ENCODE measurements at places on chromosomes 1 and 21. TPM values are rescaled to one million over a fixed set of nuclear protein-coding genes. Genes with fewer than 3 reads are reported as not detected.
A peak's percentile ranks its signal among the peaks of the same experiment; 100 is the strongest.

GRCh38 chr1:193144999-193145398, 23.2 kb downstream of the CDC73 start:
- H3K27me3 ChIP-seq, result no peaks in the 10 kb centered on the region
- H3K36me3 ChIP-seq, result peaks cover 48% of the 10 kb centered on the region
- no peak overlapping the region for H3K4me3 ChIP-seq

- H3K4me3 ChIP-seq, result no peak overlapping the region
- H3K27me3 ChIP-seq, result peaks cover 42% of the 10 kb centered on the region
- DNase-seq, result no peak
- H3K4me1 ChIP-seq, result peaks cover 57% of the 10 kb centered on the region
- no peak overlapping the region for H3K27ac ChIP-seq
Measured at GRCh38 chr1:1141911-1142250, 26.0 kb upstream of the C1orf159 start.

GRCh38 chr1:226603858-226604559, 55.4 kb downstream of the STUM start:
- H3K4me3 ChIP-seq, result no peak overlapping the region
- H3K27ac ChIP-seq, result no peak overlapping the region
- no peaks in the 10 kb centered on the region for H3K36me3 ChIP-seq
- no peak for DNase-seq

DNA sequence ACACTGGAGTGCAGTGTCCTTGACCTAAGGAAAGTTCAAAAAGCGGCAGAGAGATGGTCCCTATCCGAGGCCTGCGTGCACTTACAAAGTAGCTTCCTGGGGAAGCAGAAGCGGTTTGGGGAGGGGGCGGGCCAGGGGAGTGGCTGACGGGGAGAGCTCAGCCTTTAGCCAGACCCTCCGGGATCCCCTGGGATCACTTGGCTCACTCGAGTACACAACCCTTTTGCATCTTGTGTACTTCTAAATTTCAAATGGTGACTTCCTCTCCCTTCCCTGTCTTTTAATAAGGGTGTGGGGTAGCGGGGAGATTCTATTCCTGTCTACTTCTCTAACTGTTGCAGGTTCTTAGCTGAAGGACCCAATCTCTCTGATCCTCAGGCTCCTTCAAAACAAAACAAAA, 18.1 kb upstream of the SNX27 start:
- H3K27ac ChIP-seq, result no peak overlapping the region
- H3K4me1 ChIP-seq, result no peaks in the 10 kb centered on the region

DNA sequence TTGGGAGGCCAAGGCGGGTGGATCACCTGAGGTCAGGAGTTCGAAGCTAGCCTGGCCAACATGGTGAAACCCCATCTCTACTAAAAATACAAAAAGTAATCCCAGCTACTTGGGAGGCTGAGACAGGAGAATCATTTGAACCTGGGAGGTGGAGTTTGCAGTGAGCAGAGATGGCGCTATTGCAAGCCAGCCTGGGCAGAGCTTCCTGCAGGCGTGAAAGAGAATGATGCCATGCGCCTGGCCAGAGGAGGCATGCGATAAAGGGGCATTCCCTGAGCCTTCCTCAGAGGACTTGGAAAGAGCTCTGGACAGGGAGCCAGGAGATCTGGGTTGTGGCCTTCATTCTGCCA, 3.2 kb downstream of the E2F2 start:
- peak overlapping the region; percentile 77 for H3K27ac ChIP-seq
- H3K4me1 ChIP-seq, result peaks cover 95% of the 10 kb centered on the region
- H3K27me3 ChIP-seq, result no peaks in the 10 kb centered on the region
- DNase-seq, result no peak
- no peaks in the 10 kb centered on the region for H3K36me3 ChIP-seq

DNA sequence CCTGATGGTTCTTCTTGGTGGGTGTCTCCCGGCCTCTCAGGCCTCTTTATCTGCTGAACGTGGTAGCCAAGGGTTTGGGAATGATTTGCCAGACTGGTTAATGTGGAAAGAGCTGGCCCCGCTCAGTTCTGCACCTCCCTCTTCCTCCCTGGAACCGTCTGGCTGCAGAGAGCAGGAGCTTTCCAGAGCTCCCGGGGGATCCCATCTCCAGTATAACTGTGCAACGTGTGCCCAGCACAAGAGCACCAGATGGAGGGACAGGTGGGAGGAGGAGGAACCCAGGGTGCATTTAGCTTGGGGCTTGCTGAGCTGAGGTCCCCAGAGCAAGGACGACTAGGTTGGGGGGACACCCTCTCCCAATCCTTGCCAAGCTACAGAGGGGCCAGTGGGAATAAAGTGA, 5.0 kb downstream of the TFF1 start:
- no peaks in the 10 kb centered on the region for H3K4me1 ChIP-seq
- no peak overlapping the region for H3K27ac ChIP-seq
- no peak overlapping the region for H3K4me3 ChIP-seq
- H3K36me3 ChIP-seq, result no peaks in the 10 kb centered on the region

DNA sequence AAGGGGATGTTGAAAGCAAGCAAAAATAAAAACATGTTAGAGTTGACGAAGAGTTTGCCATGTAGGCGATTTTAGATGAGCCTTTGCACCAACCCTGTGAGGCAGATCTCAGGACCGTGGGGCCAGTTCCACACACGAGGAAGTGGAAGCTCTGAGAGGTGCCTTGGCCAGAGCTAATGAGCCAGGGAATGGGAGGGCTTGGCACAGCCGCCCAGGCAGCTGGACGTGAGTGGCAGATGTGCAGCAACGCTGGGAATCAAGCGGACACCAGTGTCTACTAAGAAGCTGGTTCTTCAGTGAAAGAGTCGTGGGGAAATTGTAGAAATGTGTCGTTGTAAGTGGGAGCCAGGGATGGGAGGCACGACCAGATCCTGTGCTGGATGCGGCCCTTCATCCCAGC, 58.9 kb upstream of the COL6A1 start:
- no peak overlapping the region for H3K27ac ChIP-seq
- H3K4me1 ChIP-seq, result peaks cover 18% of the 10 kb centered on the region
- H3K36me3 ChIP-seq, result no peaks in the 10 kb centered on the region

GRCh38 chr1:167713330-167714081, 8.3 kb upstream of the MPZL1 start:
- no peaks in the 10 kb centered on the region for H3K27me3 ChIP-seq
- H3K36me3 ChIP-seq, result no peaks in the 10 kb centered on the region
- peaks cover 30% of the 10 kb centered on the region for H3K4me1 ChIP-seq
- DNase-seq, result no peak
- peak overlapping the region; percentile 38 for H3K27ac ChIP-seq
- peak overlapping the region; percentile 70 for H3K4me3 ChIP-seq

DNA sequence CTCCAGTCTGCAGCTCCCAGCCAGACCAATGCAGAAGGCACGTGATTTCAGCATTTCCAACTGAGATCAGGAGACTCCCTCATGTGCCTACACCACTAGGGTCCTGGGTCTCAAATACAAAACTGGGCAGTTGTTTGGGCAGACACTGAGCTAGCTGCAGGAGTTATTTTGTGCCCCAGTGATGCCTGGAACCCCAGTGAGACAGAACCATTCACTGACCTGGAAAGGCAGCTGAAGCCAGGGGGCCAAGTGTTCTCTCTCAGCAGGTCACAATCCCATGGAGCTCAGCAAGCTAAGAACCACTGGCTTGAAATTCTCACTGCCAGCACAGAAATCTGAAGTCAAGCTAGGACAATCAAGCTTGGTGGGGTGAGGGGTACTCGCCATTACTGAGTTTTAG, 111.7 kb upstream of the TNFSF4 start:
- H3K4me1 ChIP-seq, result no peaks in the 10 kb centered on the region
- no peak overlapping the region for H3K4me3 ChIP-seq
- DNase-seq, result no peak
- H3K36me3 ChIP-seq, result no peaks in the 10 kb centered on the region

DNA sequence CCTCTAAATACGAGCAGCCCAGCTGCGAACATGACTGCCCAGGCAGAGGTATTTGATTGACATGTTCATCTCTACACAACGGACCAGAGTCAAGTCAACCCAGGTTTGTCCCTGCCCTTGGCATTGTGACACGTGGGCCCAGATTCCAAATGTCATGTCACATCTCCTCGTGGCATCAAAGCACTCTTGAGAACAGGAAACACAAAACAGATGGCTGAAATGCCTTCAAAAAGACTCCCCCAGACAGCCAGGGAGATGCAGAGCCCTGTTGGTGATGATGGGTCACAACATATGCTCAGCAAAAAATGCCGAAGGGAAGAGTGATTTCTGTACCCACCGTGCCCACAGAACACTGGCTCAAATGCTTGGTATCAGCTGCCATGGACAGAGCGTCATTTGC, 337.8 kb upstream of the DAB1 start:
- H3K4me1 ChIP-seq, result no peaks in the 10 kb centered on the region
- no peak overlapping the region for H3K27ac ChIP-seq
- no peaks in the 10 kb centered on the region for H3K36me3 ChIP-seq

- H3K27ac ChIP-seq, result no peak overlapping the region
- H3K27me3 ChIP-seq, result peaks cover 20% of the 10 kb centered on the region
- H3K36me3 ChIP-seq, result no peaks in the 10 kb centered on the region
- no peak overlapping the region for H3K4me3 ChIP-seq
- DNase-seq, result no peak
Measured at GRCh38 chr1:41345434-41346075, 15.7 kb upstream of the FOXO6 start.

- peak overlapping the region; percentile 62 for H3K27ac ChIP-seq
- no peaks in the 10 kb centered on the region for H3K36me3 ChIP-seq
- no peaks in the 10 kb centered on the region for H3K4me1 ChIP-seq
- H3K27me3 ChIP-seq, result no peaks in the 10 kb centered on the region
Measured at GRCh38 chr1:40341491-40342380, 24.6 kb upstream of the COL9A2 start.

DNA sequence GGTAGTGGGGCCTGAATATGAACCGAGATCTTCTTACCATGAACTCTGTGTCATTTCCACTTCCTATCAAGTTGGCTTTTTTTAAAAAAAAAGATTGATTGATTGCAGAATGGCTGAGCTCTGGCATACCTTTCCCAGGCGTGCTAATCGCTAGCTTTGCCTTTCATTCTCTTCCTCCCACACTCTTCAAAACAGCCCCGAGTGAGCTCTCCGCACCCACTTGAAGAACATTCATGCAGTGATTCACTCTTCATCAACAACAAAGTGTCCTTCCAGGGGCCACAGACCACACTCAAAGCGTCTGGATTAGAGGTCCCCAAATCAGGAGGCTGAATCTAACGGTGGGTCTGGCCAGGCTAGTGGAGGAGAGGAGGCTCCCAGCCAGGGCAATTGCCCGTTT, 96.3 kb upstream of the GALNT2 start:
- DNase-seq, result no peak
- no peak overlapping the region for H3K27ac ChIP-seq
- H3K36me3 ChIP-seq, result no peaks in the 10 kb centered on the region
- H3K4me1 ChIP-seq, result no peaks in the 10 kb centered on the region

DNA sequence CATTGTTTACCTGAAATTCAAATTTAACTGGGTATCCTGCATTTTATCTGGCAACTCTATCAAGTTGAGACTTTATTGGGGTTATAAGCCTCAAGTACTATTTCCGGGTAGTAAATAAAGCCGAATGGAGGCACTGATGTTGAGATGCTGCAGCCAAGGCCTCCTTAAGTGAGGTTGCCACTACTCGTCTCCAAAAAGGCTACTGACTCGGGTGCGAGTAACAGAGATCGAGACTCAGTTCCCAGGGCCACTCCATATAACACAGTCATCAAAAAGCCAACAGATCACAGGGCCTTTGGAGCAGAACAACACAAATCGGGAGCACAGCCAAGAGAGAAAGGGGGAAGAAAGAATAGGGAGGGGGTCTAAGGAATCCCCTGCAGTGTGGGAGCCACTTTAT, 524 bp downstream of the COPA start:
- H3K27ac ChIP-seq, result peak overlapping the region; percentile 96
- peaks cover 10% of the 10 kb centered on the region for H3K4me1 ChIP-seq
- peak overlapping the region; percentile 78 for H3K4me3 ChIP-seq
- peaks cover 45% of the 10 kb centered on the region for H3K36me3 ChIP-seq
- no peaks in the 10 kb centered on the region for H3K27me3 ChIP-seq
- DNase-seq, result no peak

DNA sequence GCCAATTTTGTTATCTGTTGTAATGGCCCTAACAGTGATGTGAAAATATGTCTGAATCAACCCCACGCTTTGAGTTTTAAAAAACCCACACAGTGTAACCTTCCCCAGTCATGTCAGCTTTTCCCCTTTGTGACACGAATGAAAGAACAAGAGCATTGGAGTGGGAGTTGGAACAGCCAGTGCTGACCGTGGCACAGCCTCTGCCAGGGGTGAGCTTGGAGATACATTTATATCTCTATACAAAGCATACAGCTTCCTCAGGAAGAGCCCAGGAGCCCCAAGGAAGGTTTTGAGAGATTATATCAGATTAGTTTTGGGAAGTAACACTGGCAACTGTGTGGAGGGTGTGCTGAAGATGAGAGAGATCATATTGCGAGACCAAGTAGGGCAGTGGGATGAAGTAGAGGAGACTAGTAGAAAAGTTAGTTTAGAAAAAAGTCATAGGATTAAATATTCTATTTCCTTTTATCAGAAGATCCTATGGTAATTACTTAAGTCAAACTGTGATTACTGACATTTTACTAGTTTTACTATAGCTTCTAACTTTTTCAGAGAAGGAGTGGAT, 15.9 kb downstream of the LRRC8B start:
- H3K27ac ChIP-seq, result no peak overlapping the region
- peaks cover 3% of the 10 kb centered on the region for H3K36me3 ChIP-seq
- H3K4me1 ChIP-seq, result peaks cover 11% of the 10 kb centered on the region
- H3K27me3 ChIP-seq, result no peaks in the 10 kb centered on the region
- no peak overlapping the region for H3K4me3 ChIP-seq

DNA sequence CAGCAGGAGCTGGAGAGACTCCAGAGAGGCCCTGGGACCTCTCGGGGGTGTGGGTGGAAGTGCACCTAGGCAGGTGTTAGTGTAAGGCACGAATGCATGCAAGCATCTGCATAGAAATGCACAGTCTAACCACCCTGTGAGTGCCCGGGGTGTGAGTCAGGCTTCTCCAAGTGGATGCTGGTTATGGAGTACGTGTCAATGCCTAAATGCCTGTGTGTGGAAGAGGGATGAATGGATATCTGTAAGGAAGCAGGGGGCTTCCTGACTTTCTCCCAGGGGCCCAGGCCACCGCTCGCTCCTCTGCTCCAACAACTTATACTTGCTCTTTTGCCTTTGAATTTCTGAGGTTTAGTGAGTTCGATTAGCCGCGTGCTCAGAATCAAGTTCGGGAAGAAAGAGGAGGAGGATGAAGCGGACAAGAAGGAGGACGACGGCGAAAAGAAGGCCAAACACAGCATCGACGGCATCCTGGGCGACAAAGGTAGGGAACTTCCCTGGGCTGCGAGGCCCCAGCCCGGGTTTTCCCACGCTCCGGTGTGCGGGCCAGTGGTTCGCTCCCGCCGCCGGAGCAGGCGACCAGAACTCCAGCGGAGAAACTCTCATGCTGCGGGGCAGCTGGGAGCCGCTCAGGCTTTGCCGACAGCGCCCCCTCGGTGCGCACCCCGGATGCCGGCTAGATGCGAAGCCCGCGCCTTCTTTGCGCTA, 5.4 kb downstream of the PAX7 start:
- H3K27ac ChIP-seq, result no peak overlapping the region
- H3K4me3 ChIP-seq, result peak overlapping the region; percentile 27
- peaks cover 95% of the 10 kb centered on the region for H3K27me3 ChIP-seq
- DNase-seq, result no peak

GRCh38 chr1:19032413-19032695, 75.9 kb upstream of the IFFO2 start:
- H3K4me1 ChIP-seq, result peaks cover 3% of the 10 kb centered on the region
- H3K27ac ChIP-seq, result no peak overlapping the region
- H3K4me3 ChIP-seq, result no peak overlapping the region
- peaks cover 8% of the 10 kb centered on the region for H3K27me3 ChIP-seq
- no peaks in the 10 kb centered on the region for H3K36me3 ChIP-seq
- DNase-seq, result no peak

PKNOX1 gene
- total RNA-seq, result 18.1 TPM

RHBDL2 gene
- total RNA-seq, result not detected

ANGPTL3 gene
- not detected for total RNA-seq

A3GALT2 gene
- total RNA-seq, result not detected

ADCY10 gene
- total RNA-seq, result 0.44 TPM

CD160 gene
- total RNA-seq, result 0.53 TPM

RHD gene
- total RNA-seq, result 0.19 TPM

CR1L gene
- total RNA-seq, result 0.20 TPM

BPNT1 gene
- total RNA-seq, result 14.3 TPM

All from T-cell (primary cell).